ENCODE measurements at places on chromosomes 3 and 15.

GRCh38 chr3:119160361-119160760 lies 13.0 kb upstream of the UPK1B start:
- DNase-seq: no peak

- DNase-seq: no peak
These were observed 28.8 kb downstream of the SIAH2 start for GRCh38 chr3:150733936-150734794.

DNA sequence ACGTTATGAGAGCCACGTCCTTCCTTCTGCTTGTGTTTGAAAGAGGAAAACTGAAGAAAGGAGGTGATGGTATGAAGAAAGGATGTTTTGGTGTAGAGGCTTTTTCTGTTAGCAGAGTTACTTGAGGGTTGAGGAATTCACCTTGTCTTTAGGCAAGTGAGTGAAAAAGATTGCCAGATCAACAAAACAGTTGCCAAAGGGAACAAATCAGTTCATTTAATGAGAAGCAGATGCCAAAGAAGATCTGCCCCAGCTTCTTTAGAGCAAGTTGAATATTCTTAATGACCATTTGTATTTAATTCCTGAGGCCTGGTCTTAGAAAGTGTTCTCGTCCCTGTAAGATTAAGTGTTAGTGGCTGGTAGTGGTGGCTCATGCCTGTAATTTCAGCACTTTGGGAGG lies 2.6 kb downstream of the CHCHD6 start:
- no peak for DNase-seq

DNA sequence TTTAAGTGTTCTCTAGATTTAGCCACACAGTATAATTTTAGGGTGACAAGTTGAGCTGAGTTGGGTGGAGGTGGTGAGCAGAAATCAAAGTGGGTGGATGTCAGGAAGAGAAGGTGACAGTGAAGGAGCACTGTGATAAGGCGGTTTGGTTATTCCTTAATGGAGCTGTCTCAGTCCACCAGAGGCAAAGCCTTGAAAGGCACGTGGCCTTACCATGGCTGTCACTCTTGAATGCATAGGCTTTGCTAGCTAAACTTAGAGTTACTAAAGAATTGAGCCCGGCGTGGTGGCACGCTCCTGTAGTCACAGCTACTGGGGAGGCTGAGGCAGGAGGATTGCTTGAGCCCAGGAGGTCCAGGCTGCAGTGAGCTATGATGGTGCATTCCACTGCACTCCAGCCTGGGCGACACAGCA lies 560 bp upstream of the TTLL13 start:
- no peak for DNase-seq

- no peak for DNase-seq
These were observed 976 bp upstream of the NUP210 start for GRCh38 chr3:13420831-13421765.

DNA sequence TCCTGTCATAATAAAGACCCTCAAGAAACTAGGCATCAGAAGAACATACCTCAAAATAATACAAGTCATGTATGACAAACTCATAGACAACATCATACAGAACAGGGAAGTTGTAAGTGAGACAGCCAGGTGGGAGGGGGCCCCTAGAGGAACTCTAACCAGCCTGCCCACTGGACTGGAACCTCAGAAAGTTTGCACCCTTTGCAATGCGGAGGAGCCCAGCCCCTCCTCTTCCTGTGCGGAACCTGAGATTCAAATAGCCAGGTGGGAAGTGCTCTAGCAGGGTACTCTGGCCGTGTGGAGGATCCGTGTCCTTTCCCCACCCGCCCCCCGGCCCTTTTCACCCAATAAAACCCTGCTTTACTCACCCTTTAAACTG lies 387.0 kb upstream of the CBLB start:
- DNase-seq: no peak

- DNase-seq: no peak
These were observed 18.6 kb downstream of the NEK4 start for GRCh38 chr3:52752045-52752660.

DNA sequence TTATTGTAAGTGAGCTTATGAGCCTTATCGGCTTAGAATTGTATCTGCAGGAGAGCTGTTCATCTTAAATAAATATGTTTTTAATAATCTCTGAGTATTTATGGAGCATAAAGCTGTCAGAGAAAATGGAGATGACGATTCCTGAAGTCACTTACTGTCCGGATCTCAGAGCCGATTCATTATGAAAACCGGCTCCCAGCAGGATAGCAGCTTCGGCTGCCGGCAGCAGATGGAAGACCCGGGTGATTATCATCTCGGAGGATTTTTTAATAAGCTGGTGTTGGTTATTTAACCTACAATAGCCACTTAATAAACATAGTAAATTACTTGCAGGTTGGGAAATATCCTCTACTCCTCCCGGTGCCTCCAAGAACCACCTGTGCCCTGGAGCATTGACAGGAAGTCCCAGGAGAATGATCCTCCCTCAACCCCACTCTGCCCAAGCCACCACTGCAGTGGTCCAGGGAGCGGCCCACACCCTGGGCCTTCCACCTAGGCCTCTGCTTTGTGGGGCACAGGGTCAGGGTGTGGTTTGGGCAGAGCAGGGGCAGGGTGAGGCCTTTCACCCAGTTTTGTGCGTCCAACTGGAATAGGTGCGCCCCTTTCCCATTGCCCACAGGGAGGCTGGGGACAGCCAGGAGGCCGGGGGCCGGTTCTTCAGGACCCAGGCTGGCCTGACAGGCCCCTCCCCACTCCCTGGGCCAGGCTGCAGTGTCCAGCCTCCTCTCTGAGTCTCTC lies 42.2 kb upstream of the PRR23E start:
- DNase-seq: no peak

- DNase-seq: peak; percentile 3
These were observed 17.2 kb upstream of the ABHD10 start for GRCh38 chr3:111961461-111962164.

DNA sequence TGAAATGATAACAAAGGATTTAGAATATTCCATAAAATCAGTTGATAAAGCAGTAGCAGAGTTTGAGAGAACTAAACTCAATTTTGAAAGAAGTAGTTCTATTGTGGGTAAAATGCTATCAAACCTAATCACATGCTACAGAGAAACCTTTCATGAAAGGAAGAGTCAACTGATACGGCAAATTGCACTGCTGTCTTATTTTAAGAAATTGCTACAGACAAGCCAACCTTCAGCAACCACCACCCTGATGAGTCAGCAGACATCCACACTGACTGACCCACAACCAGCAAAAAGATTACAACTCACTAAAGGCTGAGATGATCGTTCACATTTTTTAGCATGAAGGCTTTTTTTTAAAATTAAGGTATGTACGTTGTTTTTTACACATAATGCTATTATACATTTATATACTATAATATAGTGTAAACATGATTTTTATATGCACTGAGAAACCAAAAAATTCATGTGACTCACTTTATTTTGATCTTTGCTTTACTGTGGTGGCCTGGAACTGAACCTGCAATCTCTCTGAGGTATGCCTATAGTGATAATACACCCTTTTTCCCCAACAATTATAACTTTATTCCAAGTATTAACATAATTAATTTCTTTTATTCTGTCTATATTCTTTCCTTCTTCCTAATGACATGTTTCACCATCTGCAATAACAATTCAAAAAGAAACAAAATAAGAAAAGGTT lies 109.9 kb downstream of the TBC1D5 start:
- peak; percentile 50 for DNase-seq

- peak; percentile 76 for DNase-seq
These were observed 79.8 kb downstream of the RHCG start for GRCh38 chr15:89416339-89417183.

GRCh38 chr3:24432989-24433388 lies 61.7 kb downstream of the THRB start:
- no peak for DNase-seq

DNA sequence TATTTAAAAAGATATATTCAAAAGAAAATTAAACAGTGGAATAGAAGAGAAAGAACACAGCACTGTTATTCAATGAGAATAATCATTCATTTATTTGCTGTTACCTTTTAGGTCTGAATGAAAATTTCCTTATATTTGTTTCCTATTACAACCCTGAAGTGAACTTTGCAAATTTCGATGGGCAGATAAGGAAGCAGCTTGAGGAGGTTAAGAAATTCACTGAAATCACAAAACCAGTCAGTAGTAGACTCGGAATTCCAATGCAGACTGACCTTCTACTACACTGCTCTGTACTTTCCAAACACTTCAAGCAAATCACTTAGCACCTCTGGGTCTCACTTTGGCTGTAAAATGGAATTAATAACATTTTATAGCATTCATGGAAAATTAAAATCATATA lies 172.0 kb upstream of the TP63 start:
- no peak for DNase-seq

GRCh38 chr3:13853978-13854296 lies 25.9 kb downstream of the WNT7A start:
- no peak for DNase-seq

DNA sequence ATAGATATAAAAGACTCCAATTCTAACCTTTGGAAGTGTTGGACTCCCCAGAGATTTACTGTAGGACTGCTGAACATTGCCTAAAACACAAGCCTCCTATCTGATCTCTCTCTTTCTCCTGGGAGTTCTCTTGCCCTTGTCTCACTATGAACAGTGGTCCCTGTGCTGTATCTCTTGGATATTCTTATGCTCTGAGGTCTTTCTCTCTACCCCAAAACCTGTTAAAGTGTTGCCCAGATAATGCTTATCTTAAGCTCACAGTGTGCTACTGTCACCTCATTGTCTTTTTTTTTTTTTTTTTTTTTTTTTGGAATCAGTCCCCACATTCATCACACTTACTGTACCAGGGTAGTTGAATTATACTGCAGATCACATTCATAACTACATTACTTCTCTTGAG lies 131.0 kb upstream of the CBLB start:
- no peak for DNase-seq

GRCh38 chr3:142602619-142603385 lies 6.6 kb downstream of the PLS1 start:
- DNase-seq: no peak

GRCh38 chr3:116246406-116246980 lies 198.8 kb downstream of the LSAMP start:
- DNase-seq: no peak

DNA sequence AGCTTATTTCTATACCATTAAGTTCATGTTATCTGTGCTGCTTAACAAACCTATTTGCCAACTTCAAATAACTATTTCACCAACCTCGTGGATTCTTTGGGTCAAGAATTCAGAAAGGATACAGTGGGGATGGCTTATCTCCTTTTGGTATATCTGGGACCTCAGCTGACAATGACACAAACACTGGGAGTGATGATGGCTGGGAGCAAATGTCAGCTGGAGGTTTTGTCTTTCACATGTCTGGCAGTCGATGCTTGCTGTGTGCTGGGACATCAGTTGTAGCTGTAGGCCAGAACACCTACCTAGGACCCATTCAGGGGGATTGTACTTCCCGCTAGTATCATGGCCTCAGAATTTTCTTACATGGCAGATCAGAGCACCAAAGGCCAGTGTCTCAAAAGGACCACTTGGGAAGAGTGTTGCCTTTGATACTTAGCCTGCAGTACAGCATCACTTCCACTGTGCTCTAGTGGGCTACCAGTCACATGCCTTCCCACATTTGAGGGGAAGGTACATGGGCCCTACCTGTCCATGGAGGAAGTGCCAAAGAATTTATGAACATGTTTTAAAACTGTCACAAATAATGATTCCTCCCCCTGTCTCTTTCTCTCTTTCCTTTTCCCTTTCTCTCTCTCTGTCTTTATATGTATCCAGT lies 23.7 kb upstream of the FAM98B start:
- no peak for DNase-seq

DNA sequence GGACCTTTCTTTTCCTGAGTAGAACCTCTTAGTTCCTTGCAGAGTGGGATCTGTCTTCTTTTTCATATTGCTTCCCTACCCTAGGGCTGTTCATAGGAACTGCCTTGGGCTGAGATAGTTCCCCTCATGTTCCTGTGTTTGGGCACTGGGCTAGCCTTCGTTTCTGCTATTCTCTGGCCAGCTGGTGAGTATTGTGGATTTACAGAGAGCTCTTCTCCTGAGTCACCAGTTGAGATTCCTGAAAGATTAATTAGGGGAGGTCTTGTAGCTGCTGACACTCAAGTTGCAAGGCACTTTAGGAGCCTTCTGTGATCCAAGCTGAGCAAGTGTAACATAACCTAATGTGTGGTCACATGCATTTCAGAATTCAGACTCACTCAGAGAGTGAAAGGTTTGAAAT lies 30.7 kb downstream of the CHD2 start:
- DNase-seq: peak; percentile 76

DNA sequence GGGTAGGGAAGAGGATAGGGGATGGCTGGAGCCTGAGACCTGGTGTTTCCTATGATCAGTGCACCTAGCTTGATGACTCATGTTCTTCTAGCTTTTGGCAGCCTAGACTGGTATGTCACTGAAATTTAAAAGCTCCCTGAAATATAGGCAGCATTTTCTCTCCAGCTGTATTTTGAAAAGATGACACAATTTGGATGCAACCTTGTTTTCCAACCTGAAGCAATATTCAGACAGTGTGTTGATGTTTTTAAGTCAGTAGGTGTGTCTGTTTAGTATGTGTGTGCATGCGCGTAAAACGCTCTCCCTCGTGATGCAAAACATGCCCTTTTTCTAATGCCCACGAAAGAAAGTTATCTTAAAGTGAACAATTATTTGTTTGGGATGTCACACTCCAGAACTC lies 58.5 kb downstream of the RPL22L1 start:
- no peak for DNase-seq

DNA sequence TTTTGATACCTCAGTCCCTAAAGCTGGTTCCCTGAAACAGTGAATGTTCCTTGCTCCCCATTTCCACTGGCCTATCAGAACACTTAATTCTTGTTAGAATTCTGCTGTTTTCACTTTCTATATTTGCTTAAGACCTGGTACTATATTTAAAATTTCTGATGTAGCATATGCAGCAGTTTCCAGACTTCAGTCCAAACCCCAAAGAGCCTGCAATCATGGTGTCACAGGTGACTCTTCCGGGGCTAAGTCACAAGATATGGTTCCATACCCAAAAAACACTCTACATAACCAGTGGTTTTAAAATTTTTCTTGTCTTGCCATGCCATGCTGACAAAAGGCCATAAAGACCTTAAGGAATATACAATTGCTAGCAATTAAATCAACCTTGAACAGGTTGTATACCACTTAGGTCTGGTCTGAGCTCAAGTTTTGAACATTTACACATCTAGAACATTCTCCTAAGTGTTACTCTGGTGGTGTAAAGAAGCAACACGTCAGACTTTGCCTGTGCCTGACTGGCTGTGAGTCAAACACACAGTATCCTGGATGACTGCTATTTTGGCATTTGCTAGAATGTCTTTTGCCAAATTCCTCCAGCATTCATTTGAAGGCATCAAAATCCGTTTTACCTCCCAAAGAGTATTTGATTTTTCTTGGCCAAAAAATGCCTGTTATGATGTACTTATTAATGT lies 160.0 kb downstream of the FRMD5 start:
- peak; percentile 87 for DNase-seq

- DNase-seq: peak; percentile 30
These were observed 107.5 kb upstream of the CHRM5 start for GRCh38 chr15:33860754-33861153.

Data from AG08395 (cell line).